Foreskin melanocyte (primary cell): ENCODE measurements at places on chromosomes 2 and 18.

- no peak for DNase-seq
Observed at GRCh38 chr2:38514603-38515154, 88.0 kb downstream of the HNRNPLL start.

GRCh38 chr2:77081597-77081996 lies 440.6 kb downstream of the LRRTM4 start:
- no peak for DNase-seq

- DNase-seq: peak; percentile 25
Observed at GRCh38 chr18:9475643-9476591, 604 bp downstream of the RALBP1 start.

DNA sequence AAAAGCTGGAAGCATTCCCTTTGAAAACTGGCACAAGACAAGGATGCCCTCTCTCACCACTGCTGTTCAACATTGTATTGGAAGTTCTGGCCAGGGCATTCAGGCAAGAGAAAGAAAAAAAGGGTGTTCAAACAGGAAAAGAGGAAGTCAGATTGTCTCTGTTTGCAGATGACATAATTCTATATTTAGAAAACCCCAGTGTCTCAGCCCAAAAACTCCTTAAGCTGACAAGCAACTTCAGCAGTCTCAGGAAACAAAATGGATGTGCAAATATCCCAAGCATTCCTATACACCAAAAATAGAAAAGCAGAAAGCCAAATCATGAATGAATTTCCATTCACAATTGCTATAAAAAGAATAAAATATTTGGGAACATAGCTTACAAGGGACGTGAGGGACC lies 11.1 kb downstream of the SLC8A1 start:
- no peak for DNase-seq

GRCh38 chr2:72128843-72129227 lies 18.8 kb downstream of the CYP26B1 start:
- DNase-seq: no peak

- DNase-seq: no peak
Observed at GRCh38 chr2:112577756-112578155, 6.7 kb upstream of the CHCHD5 start.

GRCh38 chr2:5673145-5674025 lies 18.8 kb upstream of the SOX11 start:
- no peak for DNase-seq

DNA sequence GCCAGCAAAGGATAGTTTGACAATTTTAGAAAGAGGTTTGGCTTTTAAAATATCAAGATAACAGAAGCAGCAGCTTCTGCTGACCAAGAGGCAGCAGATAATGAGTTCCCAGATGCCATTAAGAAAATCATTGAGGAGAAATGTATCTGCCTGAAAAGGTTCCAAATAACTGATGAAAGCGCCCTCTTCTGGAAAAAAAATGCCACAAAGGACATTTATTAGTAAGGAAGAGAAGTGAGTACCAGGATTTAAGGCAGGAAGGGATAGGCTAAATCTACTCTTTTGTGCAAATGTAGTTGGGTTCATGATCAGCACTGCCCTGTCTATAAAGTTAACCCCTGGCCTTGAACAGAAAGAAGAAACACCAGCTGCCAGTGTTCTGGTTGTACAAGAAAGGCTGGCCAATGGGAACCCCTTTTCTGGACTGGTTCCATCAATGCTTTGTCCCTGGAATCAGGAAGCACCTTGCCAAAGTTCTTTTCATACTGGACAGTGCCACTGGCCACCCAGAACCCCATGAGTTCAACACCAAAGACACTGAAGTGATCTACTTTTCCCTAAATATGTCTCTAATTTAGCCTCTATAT lies 40.6 kb downstream of the DHX57 start:
- peak; percentile 30 for DNase-seq

DNA sequence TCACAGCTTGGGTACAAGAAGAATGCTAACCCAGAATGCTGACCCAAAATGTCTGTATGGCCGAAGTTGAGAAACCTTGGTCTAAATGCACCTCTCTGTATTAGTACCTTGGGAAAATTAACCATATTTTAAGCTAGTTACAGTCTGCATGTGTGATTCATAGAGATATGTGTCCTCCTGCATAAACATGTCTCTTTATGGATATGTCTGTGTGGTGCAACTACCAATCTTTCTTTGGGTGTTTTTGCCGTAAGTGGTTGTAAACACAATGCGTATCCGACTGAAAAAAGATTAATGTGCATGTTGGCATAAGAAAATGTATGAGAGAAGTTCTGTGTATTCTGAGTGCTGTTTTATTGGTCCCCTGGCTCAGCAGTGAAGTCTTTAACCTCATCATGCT lies 54.2 kb upstream of the GAREM2 start:
- DNase-seq: no peak

- no peak for DNase-seq
Observed at GRCh38 chr2:164777847-164778461, 63.7 kb downstream of the COBLL1 start.

DNA sequence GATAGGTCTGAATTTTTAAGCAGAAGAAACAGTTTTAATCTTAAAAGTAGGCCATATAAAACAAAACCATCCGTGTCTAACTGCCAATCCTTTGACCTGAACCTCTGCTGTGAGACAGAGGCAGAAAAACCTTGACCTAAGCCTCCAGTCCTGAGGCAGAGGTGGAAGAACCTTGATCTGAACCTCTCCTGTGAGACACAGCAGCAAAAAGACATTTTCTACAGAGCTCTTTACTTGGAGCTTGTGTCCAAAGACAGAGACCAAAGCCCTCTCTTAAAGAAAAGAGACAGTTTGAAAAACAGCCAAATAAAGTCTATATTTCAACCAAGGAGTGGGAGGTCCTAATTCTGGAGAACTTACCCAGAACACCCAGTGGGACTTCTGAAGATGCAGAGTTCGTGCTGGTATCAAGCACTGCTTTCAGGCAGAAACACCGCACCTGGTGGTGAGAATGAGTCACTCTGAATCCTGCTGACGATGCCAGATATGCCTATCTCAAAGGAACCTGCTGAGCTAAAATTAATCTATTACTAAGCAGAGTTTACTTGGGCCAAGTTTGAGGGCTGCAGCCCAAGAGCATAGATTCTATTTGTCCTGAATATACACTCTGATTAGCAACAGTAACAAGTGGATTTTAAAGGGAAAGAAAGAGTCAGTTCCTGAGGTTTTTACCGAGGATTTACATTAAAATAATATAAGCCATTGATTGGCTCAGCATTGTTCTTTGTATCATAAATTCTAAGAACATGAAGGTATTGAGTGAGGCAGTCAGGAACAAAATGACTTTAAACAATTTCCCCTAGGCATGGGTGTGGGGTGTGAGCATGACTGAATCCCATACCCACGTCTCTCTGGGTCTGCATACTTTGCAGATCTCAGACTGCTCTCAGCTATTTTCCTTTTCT lies 806.4 kb downstream of the TRIB2 start:
- no peak for DNase-seq

GRCh38 chr18:22223254-22223964 lies 54.0 kb downstream of the GATA6 start:
- no peak for DNase-seq

DNA sequence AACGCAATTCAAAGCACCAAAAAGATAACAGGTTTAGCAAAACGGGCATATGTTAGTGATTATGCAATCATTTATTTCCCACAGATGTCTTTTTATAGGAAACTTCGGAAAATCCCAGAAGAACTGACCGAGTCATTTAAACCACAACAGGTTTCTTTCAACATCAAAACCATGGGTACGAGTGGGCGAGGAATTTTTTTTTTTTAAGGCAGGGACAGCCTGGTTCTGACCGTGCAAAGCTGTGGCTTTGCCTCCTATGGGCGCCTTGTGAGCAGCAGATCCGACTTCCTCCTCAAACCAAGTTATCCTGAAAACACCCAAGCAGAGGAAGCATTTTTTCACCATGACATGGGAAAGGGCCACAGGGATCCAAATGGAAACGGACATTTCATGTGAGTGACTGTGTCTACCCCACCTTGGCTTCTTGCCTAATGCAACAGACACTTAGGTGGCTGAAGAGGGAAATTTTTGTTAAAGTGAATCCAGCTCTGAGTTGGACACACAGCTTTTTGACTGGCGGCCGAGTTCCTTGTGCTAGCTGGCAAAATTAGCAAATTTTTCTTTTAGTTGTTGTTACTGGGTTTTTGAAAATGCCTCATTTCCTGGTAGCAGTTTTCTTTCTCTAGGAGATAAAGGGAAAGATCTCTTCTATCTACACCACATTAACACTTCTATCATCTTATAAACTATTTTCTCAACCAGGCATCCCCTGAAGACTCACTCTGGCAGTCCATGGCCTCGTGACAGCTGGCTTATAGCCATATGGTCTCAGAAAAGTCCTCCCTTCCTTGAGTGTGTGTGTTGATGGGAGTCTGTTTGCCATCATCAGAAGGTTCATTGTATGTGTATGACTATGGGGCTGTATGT lies 487.4 kb upstream of the ZEB2 start:
- peak; percentile 80 for DNase-seq

DNA sequence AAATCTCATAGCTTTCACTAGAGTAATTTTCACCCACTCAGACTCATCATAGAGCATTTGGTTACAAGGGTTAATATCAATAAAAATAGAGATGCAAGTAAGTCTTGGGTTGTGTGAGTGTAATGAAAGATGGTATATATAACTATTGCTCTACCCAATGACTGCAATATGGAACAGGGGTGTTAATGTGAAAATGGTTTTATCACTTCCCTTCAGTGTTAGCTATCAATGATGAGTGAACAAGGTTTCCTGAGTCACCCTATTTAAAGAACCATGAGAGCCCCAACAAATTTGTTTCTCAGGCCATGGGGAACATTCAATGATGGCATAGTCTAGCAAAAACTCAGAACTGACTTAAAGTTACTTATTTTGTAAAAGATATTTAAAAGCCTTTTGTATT lies 1133.6 kb upstream of the ZEB2 start:
- DNase-seq: no peak

GRCh38 chr18:62524440-62525200 lies 1.8 kb downstream of the ZCCHC2 start:
- DNase-seq: no peak

DNA sequence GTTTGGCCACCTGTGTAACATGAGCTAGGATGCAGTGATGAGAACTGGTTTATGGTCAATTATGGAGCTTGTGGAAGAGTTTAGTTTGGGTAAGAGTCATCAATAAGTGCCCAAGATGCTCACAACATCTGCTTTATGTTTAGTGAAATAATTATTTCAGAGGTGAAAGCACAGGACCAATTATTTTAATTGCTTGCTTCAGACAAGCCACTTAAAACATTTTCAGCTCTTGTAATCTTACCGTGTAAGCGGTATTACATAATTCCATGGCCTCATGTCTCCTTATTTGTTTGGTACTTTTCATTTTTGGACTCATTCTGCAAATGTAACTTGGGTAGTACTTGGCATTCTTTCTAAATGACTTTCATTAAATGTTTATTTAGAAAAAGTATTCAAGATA lies 5.4 kb downstream of the B3GNT2 start:
- DNase-seq: no peak

- DNase-seq: no peak
Observed at GRCh38 chr2:82498777-82499443, 1960.2 kb downstream of the SUCLG1 start.

GRCh38 chr2:205792908-205793307 lies 110.6 kb downstream of the NRP2 start:
- no peak for DNase-seq

DNA sequence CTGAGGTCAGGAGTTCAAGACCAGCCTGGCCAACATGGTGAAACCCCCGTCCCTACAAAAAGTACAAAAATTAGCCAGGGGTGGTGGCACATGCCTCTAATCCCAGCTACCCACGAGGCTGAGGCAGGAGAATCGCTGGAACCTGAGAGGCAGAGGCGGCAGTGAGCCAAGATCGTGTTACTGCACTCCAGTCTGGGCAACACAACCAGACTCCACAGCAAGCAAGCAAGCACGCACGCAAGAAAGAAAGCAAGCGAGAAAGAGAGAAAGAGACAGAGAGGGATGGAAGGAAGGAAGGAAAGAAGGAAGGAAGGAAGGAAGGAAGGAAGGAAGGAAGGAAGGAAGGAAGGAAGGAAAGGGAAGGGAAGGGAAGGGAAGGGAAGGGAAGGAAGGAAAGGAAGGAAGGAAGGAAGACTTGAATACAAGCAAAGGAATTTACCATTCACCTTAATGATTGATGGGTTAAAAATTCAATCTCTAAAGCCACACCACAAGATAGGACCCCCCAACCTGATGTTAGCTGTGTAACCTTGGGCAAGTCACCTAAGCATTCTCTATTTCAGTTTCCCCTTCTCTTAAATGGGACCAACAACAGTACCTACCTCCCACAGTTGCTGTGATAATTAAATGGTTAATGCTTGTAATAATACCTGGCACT lies 181.7 kb downstream of the ATAD2B start:
- DNase-seq: no peak

GRCh38 chr18:13559754-13560153 lies 166.6 kb downstream of the FAM210A start:
- no peak for DNase-seq

- DNase-seq: no peak
Observed at GRCh38 chr2:54579682-54580620, 123.8 kb downstream of the SPTBN1 start.

- no peak for DNase-seq
Observed at GRCh38 chr2:239526038-239526437, 125.2 kb upstream of the HDAC4 start.

DNA sequence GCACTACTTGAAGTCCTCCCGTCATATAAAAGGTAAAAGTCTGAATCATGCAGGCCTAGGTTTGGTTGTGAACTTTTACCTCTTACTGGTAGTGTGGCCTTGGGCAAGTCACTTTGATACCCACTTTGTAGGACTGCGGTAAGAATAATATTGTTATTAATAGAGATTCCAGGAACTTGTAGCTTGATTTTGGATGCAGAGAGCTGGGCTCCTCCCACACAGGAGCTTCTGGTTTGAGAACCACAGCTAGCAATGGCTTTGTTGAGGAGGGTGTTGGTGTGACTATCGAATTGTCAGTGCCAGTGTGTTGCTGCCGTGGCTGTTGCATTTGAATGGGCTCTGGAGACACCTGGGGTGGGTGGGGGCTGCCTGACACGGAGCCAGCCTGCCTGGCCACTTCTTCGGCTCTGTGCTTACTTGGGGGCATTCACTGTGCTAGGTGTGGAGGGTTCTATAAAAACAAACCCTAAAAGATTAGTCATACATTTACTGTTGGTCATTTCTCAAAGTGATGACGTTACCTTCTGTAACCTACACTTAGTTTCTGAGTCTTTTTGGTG lies 38.5 kb downstream of the ASAP2 start:
- DNase-seq: no peak

GRCh38 chr2:172672114-172672513 lies 63.5 kb upstream of the RAPGEF4 start:
- no peak for DNase-seq

GRCh38 chr2:17594533-17595401 lies 54.3 kb downstream of the VSNL1 start:
- no peak for DNase-seq

GRCh38 chr18:3455090-3455635 lies 5.2 kb downstream of the TGIF1 start:
- no peak for DNase-seq

DNA sequence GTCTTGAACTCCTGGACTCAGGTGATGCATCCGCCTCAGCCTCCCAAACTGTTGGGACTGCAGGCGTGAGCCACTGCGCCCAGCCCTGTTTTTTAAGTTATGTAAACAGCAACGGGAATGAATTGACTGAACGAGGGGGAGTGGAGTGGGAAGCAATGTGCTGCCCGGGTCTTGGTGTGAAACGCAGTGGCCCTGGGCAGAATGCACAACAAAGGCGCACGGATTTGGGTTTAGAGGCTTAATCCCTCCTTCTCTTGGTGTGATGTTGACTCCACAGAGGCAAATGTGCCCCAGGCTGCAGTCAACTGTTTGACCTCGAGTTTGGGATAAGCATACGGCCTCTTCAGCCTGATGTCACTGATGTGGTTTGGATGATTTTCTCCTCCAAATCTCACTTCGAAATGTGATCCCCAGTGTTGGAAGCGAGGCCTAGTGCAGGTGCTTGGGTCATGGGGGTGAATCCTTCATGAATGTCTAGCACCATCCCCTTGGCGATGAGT lies 97.4 kb downstream of the AGAP1 start:
- no peak for DNase-seq
